ENCODE measurements at places on chromosomes 16 and 17. TPM values are rescaled to one million over a fixed set of nuclear protein-coding genes. Genes with fewer than 3 reads are reported as not detected.

The OR2C1 gene
- total RNA-seq, result not detected

The ANKS3 gene
- total RNA-seq, result 17.1 TPM

The UTS2R gene
- total RNA-seq, result not detected

The IL17C gene
- not detected for total RNA-seq

The HCRT gene
- not detected for total RNA-seq

The TMEM204 gene
- total RNA-seq, result 37.1 TPM

DNA sequence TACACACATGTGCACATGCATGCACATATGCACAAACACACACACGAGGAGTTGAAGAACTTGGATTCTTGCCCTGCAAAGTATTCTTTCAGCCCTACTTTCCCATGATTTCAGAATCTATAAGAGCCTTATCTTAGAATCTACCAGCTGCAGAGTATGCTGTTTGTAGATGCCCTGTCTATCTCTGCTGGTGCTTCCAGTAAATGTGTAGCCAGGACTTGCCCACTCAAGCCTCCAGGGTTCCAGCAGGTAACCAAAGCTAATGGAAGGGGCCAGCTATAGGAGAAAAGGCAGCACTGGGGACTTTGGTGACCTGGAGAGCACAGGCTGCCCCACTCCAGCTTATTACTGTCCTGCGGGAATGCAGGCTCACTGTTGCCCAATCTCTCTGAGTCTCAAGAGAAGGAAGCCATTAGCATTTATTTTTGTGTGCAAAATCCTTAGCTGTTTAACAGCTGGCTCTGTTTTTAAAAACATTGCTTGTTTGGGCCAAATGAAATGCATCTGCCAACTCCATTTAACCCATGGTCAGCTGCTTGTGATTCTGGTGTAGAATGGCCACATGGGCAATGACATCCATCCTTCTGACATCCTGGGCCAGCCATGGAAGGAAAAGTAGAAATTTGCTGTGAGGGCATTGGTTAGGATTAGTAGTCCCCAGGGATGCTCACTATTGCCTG is 28.6 kb upstream of the XYLT1 start:
- DNase-seq, result no peak

GRCh38 chr17:2478458-2478857 is 33.2 kb downstream of the METTL16 start:
- no peak for DNase-seq

- DNase-seq, result peak; percentile 75
Observed at GRCh38 chr16:17273142-17273561, 197.6 kb downstream of the XYLT1 start.

DNA sequence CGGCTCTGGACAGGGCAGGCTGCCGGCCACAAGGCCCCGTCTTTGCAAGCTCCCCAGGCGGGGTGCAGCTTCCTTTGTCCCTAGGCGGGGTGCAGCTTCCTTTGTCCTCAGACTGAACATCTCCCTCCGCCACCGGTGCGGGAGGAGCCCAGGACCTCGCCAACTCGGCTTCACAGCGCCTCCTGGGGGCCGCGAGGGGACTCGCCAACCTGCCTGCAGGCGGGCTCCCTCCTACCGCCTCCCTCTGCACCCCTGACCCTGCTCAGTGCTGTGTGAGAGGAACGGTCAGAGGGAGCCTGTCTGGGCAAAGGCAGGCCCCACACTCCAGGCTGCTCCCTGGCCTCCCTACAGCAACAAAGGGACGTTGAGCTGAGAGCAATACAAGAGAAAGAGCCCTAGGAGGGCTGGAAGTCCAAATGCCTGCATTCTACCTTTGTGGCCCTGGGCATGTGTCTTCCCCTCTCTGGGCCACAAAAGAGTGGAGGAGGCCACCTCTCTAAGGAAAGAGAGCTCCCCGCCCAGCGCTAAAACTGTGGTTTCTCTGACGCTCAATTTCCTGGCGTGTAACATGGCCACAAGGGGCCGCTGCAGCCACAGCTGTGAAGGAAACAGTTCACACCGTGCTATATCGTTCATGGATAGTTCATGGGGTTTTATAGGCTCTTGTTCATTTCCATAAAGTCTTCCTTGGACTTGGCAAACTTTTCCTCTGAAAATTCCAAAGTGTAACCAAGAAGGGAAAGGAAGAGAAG is 20.9 kb upstream of the KRT19 start:
- peak; percentile 91 for DNase-seq

GRCh38 chr16:9408297-9408878 is 316.9 kb downstream of the HAPSTR1 start:
- no peak for DNase-seq

DNA sequence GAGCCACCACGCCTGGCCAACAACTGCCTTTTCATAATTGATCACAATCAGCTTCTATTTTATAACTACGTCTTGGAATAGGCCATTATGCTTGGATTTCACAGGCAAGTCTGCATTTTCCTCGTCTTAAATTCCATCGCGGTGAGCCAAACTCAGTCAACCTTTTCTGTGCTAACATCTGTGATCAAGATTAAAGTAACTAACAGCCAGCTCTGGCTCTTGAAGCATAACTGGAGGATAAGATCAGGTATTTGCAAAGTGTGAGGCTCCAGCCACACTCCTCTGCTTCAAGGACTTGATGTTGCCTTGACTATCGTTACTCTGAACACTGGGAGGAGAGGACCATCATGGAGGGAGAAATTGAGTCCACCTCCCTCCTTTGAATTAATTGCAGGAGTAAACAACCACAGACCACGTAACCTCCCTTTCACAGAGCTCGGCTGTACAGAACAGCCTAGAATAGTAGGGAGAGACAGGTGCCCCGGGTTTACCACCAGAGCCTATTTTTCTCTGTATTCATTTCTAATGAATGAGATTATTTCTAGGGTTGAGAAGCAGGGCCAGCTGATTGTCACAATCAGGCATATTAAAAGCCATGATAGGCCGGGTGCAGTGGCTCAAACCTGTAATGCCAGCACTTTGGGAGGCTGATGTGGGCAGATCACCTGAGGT is 143.0 kb downstream of the XYLT1 start:
- no peak for DNase-seq

DNA sequence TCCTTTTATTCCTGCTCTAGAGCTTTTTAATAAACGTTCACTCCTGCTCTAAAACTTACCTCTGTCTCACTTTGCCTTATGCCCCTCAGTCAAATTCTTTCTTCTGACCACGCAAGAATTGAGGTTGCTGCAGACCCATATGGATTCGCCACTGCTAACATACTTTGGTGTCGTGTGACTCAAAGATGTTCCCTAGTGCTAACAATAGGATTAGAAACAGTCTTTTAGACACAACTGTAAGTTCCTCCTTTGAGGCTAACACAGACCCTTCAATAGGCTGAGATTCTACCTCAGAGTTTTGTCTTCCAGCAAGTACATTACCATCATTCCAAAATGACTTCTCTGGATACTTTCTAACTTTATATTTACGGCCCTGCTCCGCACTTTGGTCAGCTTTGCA is 149.5 kb upstream of the COX10 start:
- DNase-seq, result no peak

GRCh38 chr17:66580184-66580955 is 254.5 kb upstream of the CACNG5 start:
- DNase-seq, result no peak

- DNase-seq, result no peak
Observed at GRCh38 chr17:50134206-50135110, 4.5 kb upstream of the SAMD14 start.

DNA sequence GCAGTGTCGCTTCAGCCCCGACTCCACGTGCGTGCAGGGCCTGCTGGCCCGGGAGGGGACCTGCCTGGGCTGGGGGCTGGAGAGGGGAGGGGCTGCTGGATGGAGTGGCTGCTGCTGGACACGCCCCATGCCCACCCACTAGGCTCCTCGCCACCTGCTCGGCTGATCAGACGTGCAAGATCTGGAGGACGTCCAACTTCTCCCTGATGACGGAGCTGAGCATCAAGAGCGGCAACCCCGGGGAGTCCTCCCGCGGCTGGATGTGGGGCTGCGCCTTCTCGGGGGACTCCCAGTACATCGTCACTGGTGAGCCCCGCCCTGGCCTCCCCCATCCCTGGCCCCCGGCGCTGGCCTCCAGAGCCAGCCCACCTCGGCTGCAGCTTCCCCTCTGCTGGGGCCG is 2.4 kb downstream of the BRICD5 start:
- DNase-seq, result no peak

GRCh38 chr16:10501016-10501607 is 79.3 kb downstream of the EMP2 start:
- DNase-seq, result peak; percentile 41

DNA sequence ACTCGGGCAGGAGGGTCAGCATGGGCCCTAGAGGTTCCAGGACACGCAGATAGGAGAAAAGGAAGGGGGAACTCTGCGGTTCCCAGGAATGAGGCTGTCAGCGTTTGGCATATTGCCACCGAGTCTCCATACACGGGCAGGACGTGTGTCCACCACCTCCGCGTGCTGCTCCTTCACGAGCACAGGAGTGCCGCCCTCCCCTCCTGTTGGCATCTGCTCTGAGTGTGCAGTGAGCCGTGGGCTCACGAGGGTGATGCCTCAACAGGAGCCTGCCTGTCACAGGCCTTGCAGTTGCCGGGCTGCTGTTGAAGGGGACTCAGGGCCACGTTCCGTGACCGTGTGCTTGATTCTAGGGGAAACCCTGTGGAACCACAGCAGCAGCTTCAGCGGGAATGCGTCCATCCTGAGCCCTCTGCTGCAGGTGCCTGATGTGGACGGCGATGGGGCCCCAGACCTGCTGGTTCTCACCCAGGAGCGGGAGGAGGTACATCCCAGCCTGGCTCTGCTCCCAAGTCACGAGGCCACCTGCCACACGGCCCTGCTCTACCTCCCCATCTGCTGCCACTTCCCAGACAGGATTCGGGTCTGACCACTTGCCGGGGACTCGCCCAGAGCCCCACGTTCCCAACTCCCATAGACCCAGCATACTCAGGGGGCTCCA is 14.6 kb downstream of the RGS11 start:
- no peak for DNase-seq

GRCh38 chr16:80804526-80805383 is at the start of gene CDYL2:
Gene CDYL2, minus strand, starts transcription at chr16:80804598. Its CDS starts 425 bp downstream, at chr16:80804173.
- DNase-seq, result peak; percentile 65

DNA sequence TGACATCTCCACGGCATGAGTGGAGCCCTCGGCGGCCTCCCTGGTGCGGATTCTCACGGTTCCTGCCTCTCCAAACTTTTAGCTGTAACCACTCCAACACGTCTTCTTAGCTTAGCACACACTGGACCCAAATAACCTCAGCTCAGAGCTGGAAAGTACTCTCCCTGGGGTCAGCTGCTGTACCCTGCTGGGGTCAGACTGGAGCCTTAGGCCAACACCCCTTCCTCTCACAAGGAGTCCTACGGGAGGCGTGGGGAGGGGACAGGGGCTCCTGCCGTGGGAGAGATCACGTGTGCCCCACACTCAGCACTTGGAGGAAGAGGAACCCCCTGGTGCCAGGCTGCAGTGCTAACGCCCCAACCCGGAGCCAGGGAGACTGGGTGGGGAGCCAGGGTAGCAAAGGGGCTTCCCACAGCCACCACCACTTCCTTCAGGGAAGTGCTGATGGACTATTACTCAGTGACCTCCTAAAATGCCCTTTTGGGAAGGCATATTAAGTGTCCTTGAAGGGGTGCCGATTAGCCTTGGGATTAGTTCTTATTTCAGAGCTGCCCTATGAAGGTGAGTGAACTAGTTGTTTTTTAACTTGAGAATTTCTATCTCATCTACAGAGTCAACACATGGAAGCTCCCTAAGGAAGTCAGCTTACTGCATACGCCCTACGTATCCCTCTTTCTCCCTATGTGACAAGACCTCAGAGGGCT is 124.0 kb downstream of the HIC1 start:
- no peak for DNase-seq

GRCh38 chr17:61232871-61233270 is 166.8 kb upstream of the TBX2 start:
- no peak for DNase-seq

DNA sequence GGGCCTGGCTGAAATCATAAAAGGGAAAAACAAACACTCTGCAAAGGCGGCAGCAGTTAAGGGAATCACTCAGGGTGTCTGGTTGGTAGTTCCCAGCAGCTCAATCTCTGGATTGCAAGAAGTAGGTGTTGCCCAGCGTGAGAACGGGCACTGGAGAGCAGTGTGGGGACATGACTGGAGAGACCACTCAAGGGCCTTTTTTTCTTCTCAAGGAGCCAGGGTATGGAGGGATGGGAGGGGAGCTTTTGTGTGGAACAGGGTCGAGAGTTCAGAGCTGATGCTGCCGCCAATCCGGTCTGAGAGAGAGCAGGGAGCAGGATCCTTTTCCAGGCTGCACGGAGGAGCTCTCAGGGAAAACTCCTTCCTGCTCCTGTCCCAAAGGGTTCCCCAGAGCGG is 15.2 kb downstream of the SCNN1B start:
- DNase-seq, result no peak

GRCh38 chr17:35554668-35555067 is 6.0 kb downstream of the SLFN14 start:
- no peak for DNase-seq

DNA sequence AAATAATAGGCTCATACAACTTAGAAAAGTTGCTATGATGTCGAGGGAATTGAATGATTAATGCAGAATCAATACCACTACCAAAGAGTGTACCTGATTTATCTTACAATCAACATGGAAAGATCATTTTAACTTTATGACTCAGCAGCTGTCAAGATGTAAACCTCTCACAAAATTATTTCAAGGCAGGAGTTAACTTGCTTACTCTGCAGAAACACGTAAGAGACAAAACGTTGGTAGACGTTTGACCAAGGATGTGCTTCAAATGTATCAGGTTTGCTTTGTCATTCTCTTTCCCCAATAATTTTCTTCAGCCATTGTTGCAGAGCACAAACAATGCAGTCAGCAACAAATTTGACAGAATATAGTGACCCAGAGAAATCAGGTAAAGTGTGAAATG is 415.8 kb upstream of the KIF2B start:
- no peak for DNase-seq

GRCh38 chr17:14282726-14283125 is 18.2 kb upstream of the HS3ST3B1 start:
- no peak for DNase-seq

DNA sequence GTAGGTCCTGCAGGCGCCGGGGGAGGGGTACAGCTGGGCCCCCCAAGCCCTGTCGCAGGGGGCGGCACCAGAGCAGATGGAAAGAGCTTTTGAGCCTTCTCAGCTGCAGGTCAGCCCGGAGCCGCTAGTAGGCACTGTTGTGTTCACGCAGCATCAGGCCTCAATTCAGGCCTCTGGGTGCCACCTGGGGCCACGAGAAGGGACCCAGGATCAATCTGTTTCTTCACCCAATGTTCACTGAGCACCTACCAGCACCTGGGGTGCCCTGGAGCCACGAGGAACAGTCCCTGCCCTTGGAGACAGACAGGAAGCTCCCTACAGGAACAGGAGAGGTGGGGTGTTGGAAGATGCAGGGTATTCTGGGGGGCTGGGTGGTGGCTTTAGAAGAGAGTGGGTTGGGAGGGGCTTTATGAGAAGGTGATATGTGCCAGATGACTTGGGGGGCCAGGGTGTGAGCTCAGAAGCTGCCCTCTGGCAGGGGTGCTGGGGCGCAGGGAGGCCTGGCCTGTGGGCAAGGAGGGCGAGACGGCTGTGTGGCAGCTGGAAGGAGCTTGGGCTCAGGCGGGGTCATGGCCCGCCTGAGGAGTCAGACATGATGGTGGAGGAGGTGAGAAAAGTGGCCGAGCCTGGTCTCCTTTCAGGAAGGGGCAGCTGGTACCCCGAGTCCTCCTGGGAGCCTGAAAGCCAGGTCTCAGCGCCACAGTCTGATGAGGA is 121.9 kb upstream of the GSE1 start:
- peak; percentile 53 for DNase-seq

Measured in activated CD8-positive, alpha-beta memory T cell treated with anti-CD3 and anti-CD28 coated beads, Interleukin-2, amount 10 ng/mL, durations not matched to agents 7 days and 5 days (primary cell).